ENCODE measurements at places on chromosomes 13 and 19.

GRCh38 chr13:71659404-71659803, 207.6 kb downstream of the DACH1 start:
- no peak for DNase-seq

DNA sequence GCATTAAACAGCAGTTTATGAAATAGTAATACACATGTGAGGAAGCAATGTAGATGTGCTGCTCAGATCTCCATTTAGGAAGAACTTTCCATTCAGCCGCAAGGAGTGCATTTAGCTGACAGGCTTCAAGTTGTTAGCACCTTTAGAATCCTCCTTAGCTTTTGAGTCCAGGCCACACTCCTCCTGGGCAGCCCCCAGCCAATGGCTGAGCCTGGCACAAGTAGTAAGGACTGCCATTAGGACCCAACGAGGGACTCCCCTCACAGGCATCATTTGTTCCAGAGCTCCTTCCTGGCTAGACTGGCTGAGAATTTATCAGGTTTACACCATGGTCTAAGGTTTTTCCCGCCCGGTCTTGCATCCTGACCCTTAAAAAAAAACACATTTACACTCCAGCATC, 201.4 kb downstream of the DIAPH3 start:
- no peak for DNase-seq

DNA sequence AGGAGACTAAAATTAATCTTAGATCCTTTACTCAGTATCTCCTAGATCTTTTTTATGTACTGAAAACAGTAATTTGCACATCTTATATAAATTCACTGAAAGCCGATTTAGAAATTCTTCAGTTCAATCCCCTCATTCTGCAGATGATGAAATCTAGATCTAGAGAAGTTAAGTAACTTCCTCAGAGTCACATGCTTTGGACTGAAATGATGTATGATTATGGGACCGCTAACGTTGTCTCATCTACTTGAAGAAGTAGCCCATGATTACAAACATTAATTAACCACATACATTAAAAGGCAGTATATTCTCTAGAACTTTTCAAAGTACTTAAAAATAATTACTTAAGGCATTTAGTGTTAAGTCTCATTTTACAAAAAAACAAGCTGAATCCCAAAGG, 37.8 kb downstream of the ELF1 start:
- no peak for DNase-seq

- DNase-seq = no peak
These were observed 7.3 kb upstream of the HOMER3 start for GRCh38 chr19:18948075-18948975.

- DNase-seq = peak; percentile 91
These were observed 610 bp downstream of the RABAC1 start for GRCh38 chr19:41958367-41959055.

GRCh38 chr19:23758187-23759074, at the start of gene ZNF681:
ZNF681 (minus strand) TSS chr19:23758891; CDS start chr19:23758749, 142 bp downstream.
- DNase-seq = peak; percentile 83

DNA sequence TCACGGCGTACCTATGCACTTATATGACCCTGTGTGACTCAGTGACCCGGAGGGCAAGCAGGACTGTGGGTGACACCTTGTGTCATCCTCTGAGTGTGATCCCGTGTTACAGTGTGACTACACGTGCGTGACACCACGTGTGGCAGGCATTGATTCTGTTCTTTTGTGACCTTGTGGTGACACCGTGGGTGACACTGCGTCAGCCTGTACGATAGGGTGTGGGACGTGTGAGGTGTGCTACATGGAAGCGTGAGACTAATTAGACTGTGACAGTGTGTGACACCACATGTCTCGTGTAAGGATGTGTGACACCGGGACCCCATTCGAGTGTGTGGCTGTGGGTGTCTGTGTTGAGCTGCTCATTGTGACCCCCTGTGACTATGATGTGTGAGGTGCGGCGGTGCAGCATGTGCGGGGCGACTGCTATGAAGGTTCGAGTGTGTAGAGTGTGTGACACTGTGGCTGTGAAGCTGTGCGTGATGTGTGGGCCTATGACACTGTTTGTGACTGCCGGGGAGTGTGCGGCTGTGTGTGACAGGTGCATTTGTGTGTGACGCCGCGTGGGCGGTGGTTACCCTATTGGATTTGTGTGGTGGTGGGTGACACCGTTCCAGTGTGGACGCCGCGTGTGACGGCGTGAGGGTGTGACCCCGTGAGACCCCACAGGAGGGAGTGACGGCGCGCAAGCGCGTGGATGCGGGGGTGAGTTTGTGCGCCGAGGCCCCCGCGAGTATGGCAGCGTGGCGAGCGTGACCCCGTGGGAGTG, 399 bp upstream of the SPTBN4 start:
- DNase-seq = peak; percentile 72

DNA sequence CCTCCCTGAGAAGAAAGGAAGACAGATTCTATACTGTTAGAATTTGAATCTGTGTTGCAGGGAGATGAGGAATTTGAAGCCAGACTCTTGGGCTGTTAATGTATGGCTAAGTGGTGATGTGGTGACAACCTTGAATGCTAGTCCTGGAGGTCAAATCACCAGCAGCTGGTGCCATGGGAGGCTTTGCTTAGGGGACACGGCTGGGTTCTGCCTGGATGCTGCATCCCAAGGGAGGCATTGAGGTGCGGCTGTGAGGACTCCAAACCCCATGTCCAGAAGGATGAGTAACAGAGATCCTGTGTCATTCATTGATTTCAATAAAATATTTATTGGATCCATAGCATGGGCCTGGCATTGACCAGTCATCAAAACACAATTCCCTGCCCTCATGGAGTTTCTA, 42.3 kb downstream of the RFX2 start:
- no peak for DNase-seq

DNA sequence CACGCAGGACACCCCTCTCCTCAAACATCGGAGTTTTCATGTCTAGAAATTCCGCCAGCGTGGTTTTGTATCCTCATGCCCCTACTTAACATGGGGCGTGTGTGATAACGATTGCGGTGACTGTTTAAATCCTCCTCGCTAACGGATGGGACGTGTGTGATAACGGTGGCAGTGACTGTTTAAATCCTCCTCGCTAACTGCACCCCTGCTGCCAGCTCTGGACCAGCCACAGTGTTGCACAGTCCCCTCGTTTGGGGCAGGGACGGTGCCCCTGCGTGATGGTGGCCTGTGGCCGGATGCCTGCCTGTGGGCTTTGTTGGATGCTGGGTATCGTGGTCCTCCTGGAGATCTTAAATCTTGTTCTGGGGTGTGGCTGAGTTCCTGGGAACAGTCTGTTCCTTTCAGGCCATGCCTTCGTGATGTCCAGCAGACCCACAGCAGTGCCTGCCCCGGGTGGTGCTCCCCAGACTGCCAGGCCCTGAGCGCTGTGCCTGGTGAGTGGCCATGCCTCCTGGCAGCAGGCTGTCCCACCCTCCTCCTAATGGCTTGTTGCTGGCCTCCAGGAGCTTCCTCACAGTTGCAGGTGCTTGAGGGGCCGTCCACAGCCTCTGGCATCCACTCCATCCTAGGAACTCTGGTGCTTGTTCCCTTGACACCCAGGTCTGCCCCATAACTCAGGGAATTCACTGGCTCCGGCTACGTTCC, 122.5 kb upstream of the MCF2L start:
- no peak for DNase-seq

All from stimulated activated naive CD8-positive, alpha-beta T cell treated with anti-CD3 and anti-CD28 coated beads, Interleukin-15, Interleukin-2, amounts not matched to agents 100 U/mL and 50 U/mL, for 24 hours (primary cell).